ENCODE measurements at places on chromosomes 7 and 10.
A peak's percentile ranks its signal among the peaks of the same experiment; 100 is the strongest.

- no peak for DNase-seq
Measured at GRCh38 chr7:44094365-44094764, 9.8 kb upstream of the AEBP1 start.

DNA sequence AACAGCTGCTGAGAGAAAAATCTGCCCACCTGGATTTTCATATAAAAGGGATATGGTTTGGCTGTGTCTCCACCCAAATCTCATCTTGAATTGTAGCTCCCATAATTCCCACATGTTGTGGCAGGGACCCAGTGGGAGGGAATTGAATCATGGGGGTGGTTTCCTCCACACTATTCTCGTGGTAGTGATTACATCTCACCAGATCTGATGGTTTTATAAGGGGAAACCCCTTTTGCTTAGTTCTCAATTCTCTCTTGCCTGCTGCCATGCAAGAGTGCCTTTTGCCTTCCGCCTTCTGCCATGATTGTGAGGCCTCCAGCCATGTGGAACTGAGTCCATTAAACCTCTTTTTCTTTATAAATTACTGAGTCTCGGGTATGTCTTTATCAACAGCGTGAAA lies 20.8 kb upstream of the MKI67 start:
- no peak for DNase-seq

DNA sequence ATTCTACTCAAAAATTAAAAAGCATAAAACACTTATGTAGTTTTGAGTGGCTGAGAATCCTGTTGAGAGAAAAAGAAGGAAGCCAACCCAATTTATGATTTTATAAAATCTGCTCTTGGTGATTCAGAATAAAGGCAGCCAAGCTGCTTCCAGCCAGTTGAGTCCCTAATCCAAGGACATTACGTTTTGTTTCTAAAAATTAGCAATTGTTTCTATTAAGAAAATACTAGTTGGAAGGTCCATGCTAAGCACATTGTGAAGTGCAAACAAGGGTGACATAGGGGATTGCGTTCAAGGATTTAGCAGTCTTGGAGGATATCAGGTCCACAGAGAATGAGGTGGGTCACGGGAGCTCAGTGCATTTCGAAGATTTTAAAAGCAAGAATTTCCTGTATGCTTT lies 987.7 kb downstream of the TYW1 start:
- no peak for DNase-seq

GRCh38 chr10:117928741-117929140 lies 118.0 kb downstream of the RAB11FIP2 start:
- no peak for DNase-seq

GRCh38 chr10:88221010-88221973 lies 357.9 kb downstream of the PTEN start:
- DNase-seq = no peak

DNA sequence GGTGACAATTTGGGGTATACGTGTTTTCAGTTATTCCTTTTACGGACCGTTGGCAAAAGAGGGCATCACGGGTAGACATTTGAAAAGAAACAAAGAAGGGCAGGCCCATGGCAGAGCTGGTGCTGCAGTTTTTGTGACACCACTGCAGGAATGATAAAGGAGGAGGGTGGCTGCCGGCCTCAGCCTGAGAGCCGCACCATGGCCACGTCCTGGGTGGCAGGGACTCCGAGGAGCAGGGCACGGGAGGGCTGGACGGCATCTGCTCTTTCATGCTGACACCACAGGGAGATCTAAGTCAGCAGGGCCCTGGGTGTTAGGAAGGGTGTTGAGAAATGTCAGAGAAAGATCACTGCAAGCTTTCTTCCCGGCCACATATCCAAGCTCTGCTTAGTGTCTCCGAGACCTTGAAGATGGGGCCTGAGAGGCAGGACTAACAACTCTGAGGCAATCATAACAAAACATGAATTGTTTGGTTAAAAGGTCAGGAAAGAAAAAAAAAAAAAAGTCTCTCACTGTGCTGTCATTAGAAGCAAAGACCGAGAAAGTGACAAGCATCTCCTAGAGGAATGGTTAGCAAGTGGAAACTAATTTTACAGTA lies 36.6 kb downstream of the INSYN2A start:
- DNase-seq = no peak

- no peak for DNase-seq
Measured at GRCh38 chr7:73779517-73779916, 9.4 kb upstream of the CLDN3 start.

DNA sequence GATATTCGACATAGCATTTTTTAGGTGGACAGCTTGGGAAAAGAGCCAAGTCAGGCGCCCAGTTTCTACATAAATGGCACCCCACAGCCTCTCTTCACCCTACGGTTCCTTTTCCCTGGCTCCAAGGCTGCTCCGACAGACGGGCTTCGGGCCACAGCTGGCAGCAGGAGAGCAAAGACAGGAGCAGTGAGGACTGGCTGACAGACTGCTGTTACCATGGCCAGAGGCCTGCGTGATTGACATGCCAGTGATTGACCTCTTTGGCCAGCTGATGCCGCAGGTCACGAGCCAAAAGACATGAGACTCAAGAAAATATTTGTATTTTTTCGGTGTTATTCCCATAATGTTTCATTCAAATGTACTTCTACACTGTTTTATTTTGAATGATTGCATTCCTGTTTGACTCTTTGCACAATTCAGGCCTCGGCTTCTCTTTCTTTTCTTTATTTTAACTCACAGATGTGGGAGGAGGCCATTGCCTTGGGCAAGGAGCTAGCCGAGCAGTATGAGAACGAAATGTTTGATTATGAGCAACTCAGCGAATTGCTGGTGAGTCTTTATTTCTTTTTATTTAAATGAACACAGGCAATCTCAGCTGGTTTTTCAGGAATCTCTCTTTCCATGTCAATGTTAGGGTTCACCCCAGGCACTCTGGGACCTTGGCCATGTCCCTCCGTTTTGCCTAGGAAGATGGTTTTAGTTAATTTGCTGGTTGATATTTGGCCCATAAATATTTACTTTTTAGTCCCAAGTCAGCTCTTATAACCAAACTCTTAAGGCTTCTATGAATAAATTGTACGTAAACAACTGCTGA lies 146.3 kb upstream of the NPS start:
- no peak for DNase-seq

GRCh38 chr7:143418681-143419458 lies 10.2 kb upstream of the EPHA1 start:
- no peak for DNase-seq

DNA sequence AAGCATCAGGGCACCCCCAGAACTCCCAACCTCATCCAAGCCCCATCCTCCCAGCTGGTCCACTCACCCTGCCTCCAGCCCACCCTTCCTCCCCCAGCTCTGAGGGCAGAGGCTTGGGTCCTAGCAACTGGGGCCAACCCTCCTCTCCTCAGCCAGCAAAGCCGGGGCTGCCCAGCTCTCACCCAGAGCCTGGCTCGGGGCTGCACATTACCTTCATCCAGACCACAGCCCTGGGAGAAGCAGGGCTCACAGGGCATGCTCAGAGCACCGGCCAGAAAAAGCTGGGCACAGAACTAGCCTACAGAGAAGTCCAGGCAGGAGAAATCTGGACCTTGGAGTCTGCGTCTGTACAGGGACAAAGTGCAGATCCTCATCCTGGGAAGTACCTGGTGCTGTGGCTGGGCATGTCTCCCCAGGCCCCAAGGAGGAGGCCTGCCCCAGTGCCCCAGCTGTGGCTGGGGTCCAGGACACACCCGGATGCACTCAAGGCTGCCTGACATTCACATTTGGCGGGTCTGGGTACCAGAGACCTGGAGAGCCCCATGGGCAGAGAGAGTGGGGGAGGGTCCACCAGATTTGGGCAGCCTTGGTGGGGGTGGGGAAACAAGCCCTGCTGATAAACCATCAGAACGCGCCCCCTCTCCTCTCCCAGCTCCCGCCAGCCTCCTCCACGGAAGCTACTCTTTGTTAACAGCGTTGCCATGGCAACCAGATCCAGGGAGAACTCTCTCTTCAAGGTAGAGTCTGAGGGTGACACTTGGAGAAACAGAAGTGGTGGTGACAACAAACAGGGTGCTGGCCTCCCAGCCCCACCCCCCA lies 5.1 kb downstream of the RASGEF1A start:
- no peak for DNase-seq

- no peak for DNase-seq
Measured at GRCh38 chr10:21473541-21473940, 51.9 kb downstream of the SKIDA1 start.

GRCh38 chr10:126701526-126701925 lies 31.0 kb upstream of the C10orf90 start:
- no peak for DNase-seq

GRCh38 chr7:155715111-155715805 lies 70.8 kb downstream of the RBM33 start:
- DNase-seq = no peak

GRCh38 chr10:93917064-93917391 lies 23.2 kb downstream of the SLC35G1 start:
- no peak for DNase-seq

DNA sequence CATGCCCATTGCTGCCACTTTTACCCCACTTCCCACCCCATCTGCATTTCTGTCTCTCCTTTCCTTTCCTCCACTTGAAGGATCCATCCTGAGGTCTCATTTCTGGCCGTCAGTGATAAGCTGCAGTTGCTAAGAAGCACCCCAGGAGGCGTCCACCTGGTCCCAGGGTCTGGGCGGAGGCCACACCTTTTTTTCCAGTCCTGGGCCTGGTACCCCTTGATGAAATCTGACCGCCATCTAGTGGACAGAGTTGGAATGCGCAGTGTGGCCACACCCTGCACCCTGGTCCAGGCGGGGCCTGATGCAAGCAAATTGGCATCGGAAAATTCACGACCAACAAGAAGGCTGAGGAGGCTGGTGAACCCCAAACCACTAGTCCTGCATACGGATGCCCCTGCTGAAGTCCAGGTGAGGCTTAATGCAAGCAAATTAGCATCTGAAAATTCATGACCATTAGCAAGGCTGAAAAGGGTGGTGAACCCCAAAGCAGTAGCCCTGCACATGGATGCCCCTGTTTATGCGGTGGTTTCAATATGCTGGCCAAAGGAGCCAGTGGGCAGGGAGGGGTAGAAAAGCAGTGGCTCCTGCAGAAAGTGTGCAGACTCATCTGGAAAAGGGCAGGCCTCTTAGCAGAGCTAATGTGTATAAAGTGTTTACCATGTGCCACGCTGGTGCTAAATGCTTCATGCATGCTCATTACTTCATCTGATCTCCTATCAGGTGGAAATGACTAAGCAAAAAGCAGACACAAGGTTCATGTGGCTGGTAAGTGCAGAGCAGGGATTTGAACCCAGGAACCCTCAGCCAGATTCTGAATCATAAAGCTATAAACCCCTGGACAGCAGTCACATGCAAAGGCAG lies 43.2 kb downstream of the GPAM start:
- peak; percentile 64 for DNase-seq

Measured in left cardiac atrium (tissue), 4 donors.